ENCODE measurements at places on chromosomes 7 and 10.

GRCh38 chr7:151152643-151153513, 14.6 kb downstream of the GBX1 start:
- DNase-seq, result no peak

DNA sequence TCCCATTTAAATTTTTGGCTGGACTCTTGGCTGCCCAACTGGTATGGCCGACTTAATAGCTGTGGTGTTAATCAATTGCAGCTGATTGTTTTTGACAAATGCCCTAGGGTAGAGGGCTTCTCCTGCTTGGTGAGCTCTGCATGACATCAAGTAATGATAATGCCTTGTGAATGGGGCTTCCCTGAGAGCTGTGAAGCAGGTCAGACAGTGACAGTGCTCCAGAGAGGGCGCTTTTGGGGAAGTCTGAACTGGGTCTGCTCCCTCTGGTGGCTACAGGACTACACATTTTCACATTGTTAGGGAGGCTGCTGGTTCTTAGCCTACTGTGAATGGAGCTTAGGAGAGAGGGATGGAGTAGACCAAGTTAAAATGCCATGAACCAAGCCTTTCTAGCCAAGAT, 98.8 kb downstream of the SDK1 start:
- DNase-seq, result no peak

DNA sequence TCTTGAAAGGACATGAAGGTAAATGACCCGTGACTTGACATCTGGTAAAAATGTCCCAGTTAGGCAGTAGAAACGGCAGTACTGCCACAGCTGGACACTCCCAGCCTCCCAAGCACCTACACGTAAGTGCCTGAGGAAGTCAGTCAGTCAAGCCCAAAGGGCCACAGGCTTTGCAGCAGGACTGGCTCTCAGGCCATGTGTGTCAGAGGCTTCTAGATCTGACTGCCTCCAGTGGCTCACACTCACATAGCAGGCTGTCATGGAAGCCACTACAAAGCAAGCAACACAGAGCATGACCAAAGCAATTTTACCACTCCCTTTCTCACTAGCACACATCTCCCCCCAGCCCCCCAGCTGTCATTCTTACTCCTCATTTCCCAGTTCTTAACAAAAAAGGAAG, 17.8 kb upstream of the CCNJ start:
- no peak for DNase-seq

- peak; percentile 66 for DNase-seq
These were observed 98.4 kb downstream of the ADARB2 start for GRCh38 chr10:1638889-1639419.

GRCh38 chr7:84384417-84384816, 189.8 kb upstream of the SEMA3A start:
- no peak for DNase-seq

GRCh38 chr10:99860466-99860865, 78.0 kb downstream of the ABCC2 start:
- no peak for DNase-seq

Measured in NCI-H510A treated with DMSO at 0.1 percent for 48 hours (cell line).